ENCODE measurements at places on chromosomes 2 and 18.

DNA sequence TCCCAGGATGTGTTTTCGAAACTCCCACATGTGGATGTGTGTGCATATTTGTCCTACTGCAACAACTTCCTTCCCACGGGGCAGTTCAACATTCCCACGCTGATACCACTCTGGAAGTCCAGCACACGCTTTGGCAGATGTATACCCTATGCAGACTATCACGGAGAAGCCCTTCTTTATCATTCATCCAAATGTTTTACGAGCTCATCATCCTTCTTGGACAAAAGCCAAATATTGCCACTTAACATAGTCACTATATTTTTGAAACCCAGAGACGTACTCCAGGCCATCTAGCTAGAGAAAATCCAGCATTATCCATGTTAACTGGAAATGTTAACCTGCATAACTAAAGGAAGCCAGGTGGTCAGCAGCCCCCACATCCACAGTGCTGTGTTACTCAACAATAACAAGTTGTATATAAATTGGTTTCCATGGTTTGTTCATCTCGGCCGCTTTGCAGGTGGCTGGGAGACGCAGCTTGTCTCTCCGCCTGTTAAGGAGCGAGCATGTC, 131.5 kb downstream of the ZNF532 start:
- DNase-seq: no peak

DNA sequence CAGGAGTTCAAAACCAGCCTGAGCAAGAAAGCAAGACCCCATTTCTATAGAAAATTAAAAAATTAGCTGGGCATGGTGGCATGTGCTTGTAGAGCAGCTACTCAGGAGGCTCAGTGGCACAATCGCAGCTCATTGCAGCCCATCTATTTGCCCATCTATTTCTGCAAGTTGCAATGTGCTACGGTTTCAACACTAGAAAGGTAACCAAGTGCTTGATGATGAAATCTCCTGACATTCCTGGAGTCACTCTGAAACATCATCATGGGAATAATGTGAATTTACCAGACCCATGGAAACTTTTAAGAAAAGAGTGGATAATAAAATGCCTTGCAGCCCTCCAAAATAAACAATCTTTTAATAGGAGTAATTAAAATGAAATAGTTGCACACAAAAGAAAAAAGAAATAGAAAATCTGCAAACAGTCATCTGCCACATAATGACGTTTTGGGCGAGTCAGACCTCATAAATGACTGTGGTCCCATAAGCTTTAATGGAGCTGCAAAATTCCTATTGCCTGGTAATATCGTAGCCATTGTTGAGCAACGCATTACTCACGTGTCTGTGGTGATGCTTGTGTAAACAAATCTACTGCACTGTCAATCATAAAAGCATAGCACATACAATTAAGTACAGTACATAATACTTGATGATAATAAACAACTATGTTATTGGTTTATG, 46.6 kb upstream of the AMMECR1L start:
- no peak for DNase-seq

GRCh38 chr2:46387292-46387691, 90.1 kb downstream of the EPAS1 start:
- no peak for DNase-seq

DNA sequence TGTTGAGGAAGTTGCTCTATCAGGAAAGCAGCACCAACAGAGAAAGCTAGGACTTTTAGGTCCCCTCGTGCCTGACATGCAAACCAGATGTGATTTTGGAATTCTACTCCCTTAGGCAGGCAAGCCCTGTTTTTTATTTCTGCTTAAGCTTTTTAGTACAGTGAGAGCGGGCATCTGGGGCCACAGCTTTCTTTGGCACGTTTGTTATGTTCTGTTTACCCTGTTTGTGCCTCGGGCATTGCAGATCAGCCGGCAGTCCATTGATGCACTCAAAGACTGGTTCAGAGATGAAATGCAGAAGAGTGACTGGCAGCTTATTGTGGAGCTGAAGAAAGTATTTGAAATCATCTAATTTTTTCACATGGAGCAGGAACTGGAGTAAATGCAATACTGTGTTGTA, 61.9 kb downstream of the EIF5B start:
- no peak for DNase-seq

DNA sequence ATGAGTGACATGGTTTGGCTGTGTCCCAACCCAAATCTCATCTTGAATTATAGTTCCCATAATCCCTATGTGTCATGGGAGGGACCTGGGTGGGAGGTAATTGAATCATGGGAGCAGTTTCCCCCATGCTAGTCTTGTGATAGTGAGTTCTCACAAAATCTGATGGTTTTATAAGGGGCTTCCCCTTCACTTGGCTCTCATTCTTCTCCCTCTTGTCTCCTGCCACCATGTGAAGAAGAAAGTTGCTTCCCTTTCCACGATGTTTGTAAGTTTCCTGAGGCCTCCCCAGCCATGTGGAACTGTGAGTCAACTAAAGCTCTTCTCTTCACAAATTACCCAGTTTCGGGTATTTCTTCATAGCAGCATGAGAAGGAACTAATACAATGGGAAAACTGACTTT, 14.0 kb downstream of the DNAH7 start:
- no peak for DNase-seq

GRCh38 chr2:191295088-191295487, 49.9 kb downstream of the MYO1B start:
- DNase-seq: no peak

DNA sequence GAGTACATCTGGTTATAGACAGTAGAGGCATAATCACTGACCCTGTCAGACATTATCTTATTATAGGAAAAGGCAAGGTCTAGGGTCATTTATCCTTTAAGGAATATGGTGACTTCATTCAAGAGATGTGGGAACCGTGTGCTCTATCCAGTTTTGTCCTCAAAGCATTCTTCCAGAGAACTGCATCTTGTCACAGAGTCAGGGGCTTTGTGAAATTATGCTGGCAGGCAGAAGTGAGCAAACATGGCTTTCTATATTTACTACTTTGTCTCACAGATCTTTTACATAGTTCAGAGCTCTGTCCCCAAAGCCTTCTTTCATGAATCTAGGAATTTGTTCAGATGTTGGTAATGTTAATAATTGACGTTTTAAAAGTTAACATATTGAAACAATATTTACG, 177.4 kb downstream of the ASXL3 start:
- no peak for DNase-seq

GRCh38 chr18:41462946-41463345, 492.1 kb upstream of the PIK3C3 start:
- no peak for DNase-seq

DNA sequence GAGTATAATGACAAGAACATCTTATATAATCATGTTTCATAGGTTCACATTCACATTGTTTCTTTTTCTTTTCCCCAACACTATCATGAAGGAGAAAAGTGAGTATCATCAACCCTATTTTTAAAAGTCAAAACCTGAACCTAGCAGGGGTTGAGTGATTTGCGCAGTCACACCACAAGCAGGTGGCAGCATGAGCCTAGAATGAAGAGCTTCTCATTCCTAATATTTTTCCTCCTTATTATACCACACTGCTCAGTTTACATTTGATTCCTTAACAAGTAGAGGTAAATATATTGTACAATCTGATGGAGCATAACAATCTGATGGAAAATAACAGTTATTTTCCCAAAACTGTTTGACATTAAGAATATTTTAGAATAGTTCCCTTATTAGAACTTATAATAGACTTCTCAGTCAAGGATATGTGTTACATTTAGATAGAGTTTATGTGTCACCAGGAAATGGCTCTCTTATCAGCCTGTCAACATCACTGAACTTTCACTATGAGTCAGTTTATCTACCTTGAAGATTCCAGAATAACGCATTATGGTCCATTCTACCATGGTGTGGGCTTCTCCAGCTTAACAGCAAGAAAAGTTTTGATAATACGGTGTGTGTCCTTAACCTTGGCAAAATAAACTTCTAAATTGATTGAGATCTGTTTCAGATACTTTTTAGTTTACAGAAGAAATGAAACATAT, 119.5 kb downstream of the NEB start:
- no peak for DNase-seq

- no peak for DNase-seq
These were observed 38.4 kb downstream of the TBC1D8 start for GRCh38 chr2:101112772-101113157.

- no peak for DNase-seq
These were observed 5.8 kb upstream of the PROM2 start for GRCh38 chr2:95268211-95269035.

DNA sequence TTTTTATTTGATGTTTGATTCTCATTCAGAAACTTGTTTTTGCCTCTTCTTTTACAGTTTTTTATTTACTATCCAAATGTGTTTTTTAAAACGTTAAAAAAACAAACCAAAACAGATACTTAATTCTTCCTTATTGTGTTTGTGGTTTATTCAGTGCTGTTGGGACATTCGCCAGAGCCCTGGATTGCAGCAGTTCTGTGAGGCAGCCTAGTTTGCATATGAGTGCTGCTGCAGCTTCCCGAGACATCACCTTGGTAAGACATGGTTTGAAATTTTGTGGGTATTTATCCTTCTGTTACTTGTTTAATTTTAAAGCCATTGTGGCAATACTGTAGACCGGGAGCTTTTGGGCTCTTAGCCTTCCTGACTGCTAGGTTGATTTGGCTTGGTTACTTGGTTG, 91.2 kb downstream of the MTA3 start:
- no peak for DNase-seq

GRCh38 chr2:198782734-198783133, 675.0 kb downstream of the SATB2 start:
- DNase-seq: no peak

- DNase-seq: no peak
These were observed 161.5 kb downstream of the NAPG start for GRCh38 chr18:10687161-10687925.

DNA sequence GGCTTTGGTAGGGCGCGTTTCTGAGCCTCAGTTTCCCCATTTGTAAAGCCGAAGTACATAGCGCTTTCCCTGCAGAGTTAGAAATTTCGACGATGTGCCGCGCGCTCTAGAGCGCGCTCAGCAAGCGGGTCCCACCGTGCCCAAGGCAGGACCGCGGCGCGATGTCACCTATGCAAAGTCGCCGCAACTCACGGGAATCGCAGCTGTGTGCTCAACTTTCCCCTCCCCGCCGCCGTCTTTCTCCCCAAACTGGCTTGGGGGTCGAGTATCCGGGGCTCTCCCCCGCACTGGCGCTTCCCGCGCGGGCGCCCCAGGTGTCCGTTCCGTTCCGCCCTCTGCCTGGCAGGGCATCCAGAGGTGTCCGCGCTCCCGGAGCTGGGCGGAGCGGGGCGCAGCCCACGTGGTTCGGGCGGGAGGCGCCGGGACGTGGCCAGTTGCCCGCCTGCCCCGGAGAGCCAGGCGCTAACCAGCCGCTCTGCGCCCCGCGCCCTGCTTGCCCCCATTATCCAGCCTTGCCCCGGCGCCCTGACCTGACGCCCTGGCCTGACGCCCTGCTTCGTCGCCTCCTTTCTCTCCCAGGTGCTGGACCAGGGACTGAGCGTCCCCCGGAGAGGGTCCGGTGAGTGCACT, at the start of gene MLPH:
TSS of gene MLPH (plus strand) at position 433 of the 630 bp plus-strand sequence. CDS start 6,176 bp downstream, outside the sequence.
- DNase-seq: no peak
